Tibial artery (tissue), 4 donors: ENCODE measurements at places on chromosomes 12 and 14.

- DNase-seq: no peak
These were observed 21.8 kb upstream of the TMEM132C start for GRCh38 chr12:128245121-128245520.

DNA sequence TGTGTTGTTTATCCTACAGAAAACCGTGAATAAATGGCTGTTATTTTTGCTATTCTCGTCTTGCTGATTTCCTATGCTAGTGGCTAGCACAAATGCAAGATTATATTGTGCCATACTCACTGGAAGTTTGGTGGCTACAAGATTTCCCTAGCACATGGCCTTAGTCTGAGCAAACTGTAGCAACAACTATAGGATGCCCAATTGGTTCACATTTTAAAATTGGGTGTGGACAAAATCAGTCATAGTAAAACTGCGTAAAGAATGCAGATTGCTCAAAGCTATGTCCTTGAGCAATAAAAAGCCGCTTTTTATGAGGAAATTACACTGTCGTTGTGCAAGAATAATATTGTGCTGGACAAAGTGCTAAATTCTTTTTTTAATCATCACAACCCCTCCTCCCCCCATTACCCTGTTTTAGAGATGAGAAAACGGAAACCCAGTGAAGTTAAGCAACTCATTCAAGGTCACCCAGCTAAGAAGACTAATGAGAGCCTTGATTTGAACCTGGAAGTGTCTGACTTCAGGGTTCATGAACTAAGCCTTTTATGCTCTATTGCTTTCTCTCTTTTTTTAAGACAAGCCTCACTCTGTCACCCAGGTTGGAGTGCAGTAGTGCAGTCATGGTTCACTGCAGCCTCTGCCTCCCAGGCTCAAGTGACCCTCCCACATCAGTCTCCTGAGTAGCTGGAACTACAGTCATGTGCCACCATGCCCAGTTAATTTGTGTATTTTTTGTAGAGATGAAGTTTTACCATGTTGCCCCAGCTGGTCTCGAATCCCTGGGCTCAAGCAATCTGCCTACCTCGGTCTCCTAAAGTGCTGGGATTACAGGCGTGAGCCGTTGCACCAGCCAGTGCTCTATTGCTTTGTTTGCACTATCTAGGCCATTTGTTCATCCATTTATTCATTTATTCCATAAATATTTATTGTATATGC lies 73.6 kb downstream of the SRGAP1 start:
- DNase-seq: no peak

DNA sequence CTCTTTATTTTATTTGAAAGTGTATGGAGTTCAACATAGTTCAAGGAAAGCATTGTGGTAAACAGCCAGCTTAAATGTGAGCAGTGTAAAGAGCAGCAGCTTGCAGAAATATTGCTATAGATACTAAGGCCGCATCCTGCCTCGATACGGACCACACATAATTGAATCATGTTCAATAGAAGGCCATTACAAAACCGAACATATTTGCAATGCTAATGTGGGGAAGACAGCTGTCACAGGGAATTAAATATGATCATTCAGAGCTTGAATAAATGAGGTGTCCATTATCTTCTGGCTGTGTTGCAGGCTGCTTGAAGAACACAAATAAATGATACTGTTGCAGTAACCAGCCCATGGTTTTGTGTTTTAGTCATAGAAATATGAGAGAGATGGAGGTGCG lies 173.2 kb downstream of the BRMS1L start:
- DNase-seq: no peak

DNA sequence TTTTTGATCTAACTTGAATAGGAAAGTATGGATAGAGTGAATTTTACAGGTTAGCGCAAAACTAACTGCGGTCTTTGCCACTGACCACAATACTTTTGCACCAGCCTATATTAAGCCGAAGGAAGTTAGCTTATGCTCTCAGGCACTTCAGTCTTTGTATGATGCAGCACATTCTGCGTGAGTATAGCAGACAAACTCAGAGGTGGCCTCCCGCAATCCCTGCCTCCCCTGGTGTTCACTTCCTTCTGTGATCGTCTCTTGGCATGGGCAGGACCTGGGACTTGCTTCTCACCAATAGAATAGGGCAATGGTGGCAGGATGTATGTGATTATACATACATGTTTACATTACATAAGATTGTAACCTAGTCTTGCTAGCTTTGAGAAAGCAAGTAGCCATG lies 10.3 kb upstream of the SLC6A13 start:
- no peak for DNase-seq

- DNase-seq: peak; percentile 96
These were observed 7.7 kb upstream of the INF2 start for GRCh38 chr14:104681689-104682074.

- no peak for DNase-seq
These were observed 42.2 kb downstream of the NDUFA12 start for GRCh38 chr12:94961256-94961824.

- no peak for DNase-seq
These were observed 14.5 kb downstream of the DPF3 start for GRCh38 chr14:72879431-72879830.

- DNase-seq: no peak
These were observed 12.5 kb upstream of the CLEC4E start for GRCh38 chr12:8553088-8553627.

GRCh38 chr12:100154474-100155247 lies 12.0 kb upstream of the BLTP3B start:
- peak; percentile 67 for DNase-seq

- no peak for DNase-seq
These were observed 398.2 kb downstream of the PRKD1 start for GRCh38 chr14:29529418-29529817.

- DNase-seq: no peak
These were observed 83.1 kb downstream of the ANO6 start for GRCh38 chr12:45298721-45299692.
